Left ventricle myocardium inferior (tissue), 1 donor: ENCODE measurements at places on chromosomes 5 and 9. TPM values are rescaled to one million over a fixed set of nuclear protein-coding genes. Genes with fewer than 3 reads are reported as not detected.

DNA sequence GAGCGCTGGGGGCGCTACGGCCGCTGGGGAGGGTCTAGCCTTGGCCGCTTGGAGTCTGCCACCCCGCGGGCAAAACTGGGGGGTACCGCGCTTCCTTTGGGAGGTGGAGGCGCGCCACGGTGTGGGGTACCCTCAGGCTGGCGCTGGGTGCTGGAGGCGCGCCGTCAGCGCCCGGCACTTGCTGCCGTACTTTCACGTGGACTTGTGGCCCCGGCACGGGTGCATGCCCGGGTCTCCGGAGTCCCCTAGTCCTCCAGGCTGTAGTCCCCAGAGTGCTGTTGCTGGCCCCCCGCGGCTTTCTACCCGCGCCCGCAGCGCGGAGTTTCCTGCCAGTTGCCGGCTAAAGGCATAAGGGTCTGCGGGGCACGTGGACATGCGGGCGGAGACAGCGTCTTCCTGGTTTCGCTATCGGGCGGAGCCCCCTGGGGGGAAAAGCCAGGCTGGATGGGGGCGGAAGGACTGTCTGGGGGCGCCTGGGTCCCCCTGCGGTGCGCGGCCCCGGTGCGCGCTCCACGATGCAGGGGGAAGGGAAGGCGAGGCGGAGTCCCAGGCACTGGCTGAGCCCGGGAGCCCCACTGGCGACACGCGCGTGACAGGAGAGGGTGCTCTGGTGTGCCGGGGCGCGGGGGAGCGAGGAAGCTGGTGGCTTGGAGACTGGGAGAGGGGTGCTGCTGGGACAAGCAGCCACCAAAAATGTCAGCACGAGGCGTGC, 666 bp downstream of the PPARGC1B start:
- DNase-seq = peak; percentile 65

- DNase-seq = no peak
Measured at GRCh38 chr5:84384604-84385575, at the start of gene EDIL3. EDIL3 (minus strand) TSS chr5:84384880; CDS start chr5:84384374, 506 bp downstream.

DNA sequence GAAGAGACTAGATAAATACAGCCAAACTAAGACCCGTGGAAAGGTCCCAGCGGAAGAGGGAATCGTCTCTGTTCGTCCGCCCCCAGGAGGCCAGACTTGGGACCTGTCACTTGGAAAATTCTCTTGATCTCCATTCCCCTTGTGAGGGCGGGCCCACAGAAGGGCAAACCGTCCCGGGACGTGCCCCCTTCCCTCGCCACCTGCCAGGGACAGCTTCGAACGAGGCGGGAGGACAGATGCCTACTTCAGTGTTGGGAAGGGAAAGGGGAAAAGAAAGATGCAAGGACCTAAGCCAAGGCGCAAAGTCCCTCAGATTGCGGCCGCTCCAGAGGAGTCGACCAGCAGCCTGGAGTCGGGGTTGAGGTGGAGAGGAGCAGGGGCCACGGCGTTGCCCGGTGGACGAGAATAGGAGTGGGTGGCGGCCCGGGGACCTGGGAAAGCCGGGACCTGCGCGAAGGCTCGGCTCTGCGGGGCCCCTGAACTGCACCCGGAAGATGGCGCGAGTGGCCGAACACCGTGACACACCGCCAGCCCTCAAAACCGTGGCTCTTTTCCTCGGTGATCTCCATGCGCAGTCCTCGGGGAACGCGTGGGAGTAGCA, 4.4 kb upstream of the EBF1 start:
- DNase-seq = no peak

GRCh38 chr5:140962190-140962589, 4.1 kb upstream of the PCDHAC2 start:
- no peak for DNase-seq

- no peak for DNase-seq
Measured at GRCh38 chr9:6816581-6816980, 58.8 kb downstream of the KDM4C start.

Gene QRFP
- total RNA-seq = not detected

Gene TICAM2
- total RNA-seq = 2.3 TPM

DNA sequence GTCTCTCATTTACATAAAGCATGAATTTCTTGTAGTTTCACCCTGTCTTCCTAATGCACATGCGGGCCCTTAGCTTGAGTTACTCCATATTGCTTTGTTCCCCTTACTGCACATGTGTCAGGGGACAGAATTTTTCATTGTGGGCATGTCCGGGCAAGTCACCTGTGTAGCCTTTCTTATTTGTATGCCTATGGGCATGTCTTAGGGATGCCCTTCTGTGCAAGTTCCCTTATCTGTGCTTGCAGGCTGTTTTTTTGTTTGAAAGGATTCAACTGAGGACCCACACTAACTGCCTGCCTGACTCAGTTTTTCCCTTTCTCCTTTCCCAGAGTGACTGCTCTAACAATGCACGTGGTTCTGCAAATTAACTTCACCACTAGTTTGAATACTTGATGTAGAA, 161.7 kb downstream of the YTHDC2 start:
- no peak for DNase-seq

GRCh38 chr9:116181853-116182610, 28.4 kb downstream of the PAPPA start:
- DNase-seq = no peak

DNA sequence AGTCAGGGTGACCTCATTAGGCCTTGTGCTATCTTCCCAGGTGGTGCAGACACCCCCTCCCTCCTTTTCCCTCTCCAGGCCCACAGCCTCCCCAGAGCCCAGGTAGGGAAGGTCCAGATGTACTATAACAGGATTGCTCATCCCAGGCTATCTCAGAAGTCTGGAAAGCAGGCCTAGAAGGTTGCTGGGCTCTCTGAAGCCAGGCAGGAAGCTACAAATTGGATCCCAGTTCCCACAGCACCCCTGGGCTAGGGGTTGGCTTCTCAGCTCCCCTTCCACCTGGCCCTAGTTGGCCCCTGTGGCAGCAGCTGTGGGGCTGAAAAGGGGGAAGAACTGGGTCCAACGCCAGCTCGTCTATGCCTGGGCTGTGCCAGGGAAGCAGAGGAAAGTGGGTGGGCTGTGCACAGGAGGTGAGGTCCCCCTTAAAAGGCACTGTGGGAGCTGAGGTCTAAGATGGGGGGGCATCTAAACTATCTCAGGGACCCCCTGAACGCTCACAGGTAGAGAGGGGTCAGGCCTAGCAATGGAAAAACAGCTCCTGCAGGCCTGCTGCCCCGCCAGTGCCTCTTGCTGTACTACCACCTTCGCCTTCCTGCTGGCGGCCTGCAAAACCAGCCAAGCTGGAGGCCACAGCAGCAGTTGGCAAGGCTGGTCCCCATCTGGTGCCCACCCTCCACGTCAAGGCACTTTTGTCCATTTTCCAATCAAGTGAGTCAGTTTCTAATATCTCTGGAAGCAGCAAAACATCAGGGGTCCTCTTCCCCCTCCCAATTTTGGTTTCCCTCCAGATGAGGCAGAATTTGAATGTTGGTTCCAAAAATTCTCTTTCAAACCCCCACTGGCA, 13.3 kb upstream of the PSMD5 start:
- DNase-seq = no peak

DNA sequence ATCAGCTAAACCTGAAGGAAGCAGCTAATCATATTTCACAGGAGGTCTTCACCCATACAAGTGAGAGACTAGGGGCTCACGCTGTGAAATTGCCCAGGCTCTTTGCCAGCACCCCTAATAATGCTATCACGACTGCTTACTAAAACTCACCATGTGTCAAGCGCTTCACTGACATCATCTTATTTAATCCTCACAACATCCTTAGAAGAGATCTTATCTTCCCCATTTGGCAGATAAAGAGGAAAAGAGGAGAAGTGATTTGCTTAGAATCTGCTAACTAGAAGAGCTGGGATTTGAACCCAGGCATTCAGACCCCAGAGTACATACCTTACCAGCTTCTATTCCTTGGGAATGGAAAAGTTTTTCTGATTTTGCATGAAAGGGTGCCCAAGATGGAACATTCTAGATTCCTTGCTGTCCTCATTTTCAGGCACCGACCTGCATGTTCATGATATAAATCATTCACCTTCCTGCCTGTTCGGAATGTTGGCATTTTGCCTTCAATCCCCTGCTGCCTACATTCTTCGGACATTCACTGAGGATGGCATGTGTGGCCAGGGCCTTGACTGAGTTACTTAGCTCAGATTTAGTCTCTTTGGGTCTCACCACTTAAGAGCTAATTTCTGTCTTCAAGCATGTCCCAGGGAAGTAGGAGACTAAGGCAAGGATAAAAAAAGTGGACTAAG, 88.1 kb downstream of the SH3TC2 start:
- no peak for DNase-seq

Gene PCDHB12
- total RNA-seq = 0.69 TPM

Gene VCAN
- 25.2 TPM for total RNA-seq

Gene GRPEL2
- total RNA-seq = 7.6 TPM

- no peak for DNase-seq
Measured at GRCh38 chr5:76050134-76050533, 33.0 kb upstream of the SV2C start.

GRCh38 chr9:69195668-69196067, 21.6 kb downstream of the TJP2 start:
- no peak for DNase-seq

GRCh38 chr5:6712142-6712576, 1.1 kb upstream of the TENT4A start:
- peak; percentile 46 for DNase-seq

GRCh38 chr5:174777111-174777510, 52.7 kb downstream of the MSX2 start:
- no peak for DNase-seq

DNA sequence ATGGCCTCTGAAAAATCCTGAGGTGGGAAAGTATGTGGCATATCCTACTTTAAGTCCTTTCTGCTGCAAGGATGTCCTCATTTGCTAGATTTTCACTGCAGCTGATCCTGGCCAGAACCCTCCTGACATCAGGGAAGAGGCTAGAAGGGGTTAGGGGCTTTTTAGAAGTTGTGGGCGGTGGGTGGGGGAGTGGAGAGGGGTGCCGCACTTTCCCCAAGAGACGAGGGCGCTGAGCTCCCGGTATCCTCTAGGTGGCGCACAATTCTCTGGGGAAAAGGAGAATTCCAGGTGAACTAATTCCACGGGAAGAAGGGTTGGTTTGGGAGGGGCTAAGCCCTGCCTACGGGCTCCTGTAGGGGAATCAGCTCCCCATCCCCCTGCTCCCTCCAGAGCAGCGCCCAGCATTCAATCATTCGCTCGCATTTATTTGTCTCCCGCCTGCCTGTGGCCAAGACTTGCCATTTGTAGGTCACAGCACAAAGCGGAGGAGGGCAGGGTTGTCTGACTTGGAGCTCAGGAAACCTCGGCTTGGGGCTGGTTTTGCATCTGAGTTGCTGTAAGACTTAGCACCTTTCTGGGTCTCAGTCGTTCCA, 42.9 kb upstream of the HAND1 start:
- DNase-seq = no peak

DNA sequence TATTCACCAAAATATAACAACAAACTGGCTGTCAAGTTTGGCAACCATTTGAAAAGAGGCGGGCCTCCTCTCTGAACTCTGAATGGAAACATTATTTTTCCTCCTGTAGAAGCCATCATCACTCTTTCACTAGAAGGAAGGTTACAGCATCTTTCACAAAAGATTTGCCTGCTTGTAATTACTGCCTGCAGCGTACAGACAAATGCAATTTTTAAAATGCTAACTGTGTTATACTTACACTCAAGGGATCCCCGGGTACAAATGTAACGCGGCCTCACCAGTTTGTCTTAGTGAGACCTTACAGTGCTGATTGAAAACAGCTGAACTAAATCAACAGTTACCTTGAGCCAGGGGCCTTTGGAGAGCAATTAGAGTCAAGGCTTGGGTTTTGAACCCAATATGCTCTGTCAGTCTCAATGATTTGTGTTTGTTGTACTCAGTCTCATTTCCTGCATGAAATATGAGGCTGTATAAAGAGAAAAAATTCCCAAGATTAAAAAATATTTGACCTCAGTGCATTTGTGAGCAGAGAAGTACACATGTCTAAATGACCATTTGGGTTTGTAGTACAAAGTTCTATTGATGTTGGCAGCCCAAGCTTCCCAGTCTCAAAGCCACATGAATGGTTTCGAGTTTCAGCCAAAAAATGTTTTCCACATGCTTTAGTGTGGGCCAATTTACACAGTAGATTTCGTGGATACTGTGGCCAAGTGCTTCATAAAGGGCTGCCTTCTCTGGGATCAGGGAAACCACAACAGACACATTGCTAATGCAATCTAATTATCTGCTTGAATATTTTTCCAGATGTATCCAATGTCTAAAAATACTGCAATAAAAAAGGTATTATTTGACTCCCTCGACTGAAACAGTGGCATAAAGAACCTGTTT, 500.0 kb downstream of the SPATA31D1 start:
- DNase-seq = no peak

Gene ZNF608
- 6.8 TPM for total RNA-seq

DNA sequence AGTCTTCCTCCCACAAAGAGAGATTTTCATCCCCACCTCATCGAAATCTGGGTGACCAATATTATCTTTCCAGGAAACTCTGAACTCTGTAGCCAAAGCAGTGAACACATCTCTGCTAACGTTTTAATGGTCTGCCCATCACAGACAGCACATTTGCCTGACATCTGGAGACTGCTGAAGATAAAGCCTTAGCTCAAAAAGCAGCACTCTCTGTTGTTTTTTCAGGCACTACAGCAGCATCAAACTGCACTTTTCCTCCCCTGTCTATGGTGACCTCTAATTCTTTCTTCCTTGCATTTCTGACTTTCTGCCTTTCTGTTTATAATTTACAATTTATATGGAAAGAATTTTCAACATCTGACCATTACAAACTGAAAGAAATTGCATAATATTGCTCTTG, 66.8 kb downstream of the RAB3C start:
- DNase-seq = no peak

Gene PCDH12
- 7.6 TPM for total RNA-seq

Gene OTULINL
- total RNA-seq = 3.8 TPM

DNA sequence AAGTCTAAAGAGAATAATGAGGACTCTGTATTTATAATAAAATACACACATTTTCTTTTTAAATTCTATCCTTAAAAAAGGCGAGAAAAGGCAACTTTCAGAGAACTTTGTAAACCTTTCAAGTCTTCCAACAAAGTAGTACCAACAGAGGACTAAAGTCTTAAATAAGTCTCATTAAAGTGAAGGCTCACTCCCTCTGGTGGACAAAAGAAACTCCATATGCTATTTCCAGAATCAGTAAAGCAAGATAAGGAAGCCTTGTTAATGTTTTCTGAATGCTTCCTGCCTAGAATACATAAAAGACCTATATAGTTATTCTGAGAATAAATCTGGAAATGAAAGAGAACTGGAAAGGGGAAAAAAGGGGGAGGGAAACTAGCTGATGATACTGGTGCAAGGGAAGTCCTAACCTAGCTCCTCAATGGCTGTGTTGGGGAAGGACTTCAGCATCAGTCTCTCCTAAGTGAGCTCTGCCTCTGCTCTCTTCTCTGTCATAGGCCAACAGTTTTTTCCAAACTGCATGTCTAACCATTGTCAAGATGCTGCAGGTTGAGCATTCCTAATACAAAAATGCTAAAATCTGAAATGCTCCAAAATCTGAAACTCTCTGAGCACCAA, 7.2 kb downstream of the HMGCS1 start:
- DNase-seq = no peak

DNA sequence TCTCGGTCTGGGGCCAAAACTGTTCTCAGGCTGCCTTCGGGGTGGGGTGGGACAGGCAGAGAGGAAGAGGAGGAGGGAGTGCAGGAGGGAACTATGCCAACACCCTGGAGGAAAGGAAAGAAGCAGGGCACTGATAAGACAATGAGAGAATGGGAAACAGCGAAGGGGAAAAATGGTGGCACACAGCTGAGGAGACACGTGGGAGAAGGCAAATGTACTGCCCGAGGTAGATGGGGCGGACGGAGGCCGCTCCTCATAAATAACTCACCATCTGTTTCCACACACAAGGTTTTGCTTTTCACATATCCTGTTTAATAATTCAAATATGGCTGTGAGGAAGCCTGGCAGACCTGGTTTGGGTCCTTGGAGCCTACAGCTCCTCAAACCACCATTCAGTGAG, 148.2 kb upstream of the LRRTM2 start:
- no peak for DNase-seq

GRCh38 chr9:115213818-115214334, 95.9 kb upstream of the TNC start:
- no peak for DNase-seq
